Inflammatory macrophage treated with lipopolysaccharide for 4 hours (primary cell): ENCODE measurements at places on chromosomes 2 and 18.
A peak's percentile ranks its signal among the peaks of the same experiment; 100 is the strongest.

- DNase-seq, result no peak
Measured at GRCh38 chr2:197242719-197243118, 67.9 kb downstream of the ANKRD44 start.

DNA sequence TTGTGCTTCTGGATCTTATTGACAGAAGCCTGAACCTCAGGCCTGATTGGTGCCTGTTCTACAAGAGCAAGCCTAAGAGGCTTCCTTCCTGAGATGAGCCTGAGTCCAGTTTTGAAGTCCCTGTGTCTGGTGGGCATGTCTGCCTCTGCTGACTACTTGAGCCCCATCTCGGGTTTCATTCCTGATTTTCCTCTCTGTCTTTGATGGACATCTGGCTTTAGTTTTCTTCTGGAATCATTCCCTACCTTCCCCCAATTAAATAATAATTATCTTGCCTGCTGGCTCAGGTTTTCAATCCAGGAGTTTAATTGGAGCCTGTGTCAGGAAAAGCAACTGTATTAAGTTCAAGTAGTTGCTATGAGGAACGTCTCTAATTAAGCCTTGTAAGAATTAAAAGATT, 135.5 kb upstream of the MC4R start:
- no peak for DNase-seq

DNA sequence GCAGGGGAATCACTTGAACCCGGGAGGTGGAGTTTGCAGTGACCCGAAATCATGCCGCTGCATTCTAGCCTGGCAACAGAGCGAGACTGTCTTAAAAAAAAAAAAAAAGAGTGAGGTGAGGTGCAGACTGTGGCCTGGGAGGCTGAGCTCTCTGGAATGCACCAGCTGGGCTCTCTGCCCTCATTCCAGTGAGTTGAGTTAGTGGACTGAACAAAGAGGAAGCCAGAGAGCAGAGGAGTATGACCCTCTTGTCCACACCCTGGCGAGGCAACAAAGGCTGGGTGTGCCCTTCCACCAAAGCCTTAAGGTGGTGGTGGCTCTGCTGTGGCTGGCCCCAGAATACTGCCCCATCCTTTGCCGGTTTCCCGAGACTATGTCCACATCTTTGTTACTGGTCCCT, 71.3 kb upstream of the ACKR3 start:
- DNase-seq, result peak; percentile 8

DNA sequence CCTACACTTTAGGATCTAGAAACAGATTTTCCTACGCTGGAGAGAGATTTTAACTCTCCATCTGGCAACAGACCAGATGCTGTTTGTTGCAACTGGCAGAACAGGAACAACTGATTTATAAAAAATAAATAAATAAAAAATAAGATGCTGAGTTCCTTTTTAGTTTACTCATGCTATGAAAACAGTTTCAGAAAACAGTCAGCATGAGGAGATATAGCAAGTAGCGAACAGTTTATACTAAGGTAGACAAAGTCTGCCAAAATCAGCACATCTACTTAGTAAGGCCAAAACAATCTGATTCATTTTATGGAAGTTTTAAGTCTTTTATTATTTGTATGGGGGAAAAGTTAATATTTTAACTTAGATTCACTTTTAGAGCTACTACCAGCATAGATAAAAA, 974.0 kb upstream of the CNTNAP5 start:
- DNase-seq, result no peak

DNA sequence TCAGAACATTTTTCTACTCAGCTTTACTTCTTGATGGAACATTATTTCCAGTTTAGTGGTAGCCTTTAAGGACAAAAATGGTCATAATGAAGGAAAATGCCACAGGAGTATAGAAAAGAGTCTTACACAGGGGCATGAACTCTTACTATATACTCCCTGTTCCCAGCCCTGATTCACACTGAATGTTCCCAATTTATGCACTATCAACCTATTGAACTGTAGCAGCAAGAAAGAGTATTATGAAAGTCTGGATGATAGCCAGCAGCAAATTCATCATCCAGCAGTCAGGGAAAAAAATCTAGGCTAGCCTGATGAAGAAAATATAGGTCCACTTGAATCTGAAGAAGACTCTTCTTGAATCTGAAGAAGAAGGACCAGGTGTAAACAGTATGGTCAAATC, 1170.3 kb upstream of the CHAC2 start:
- DNase-seq, result no peak

DNA sequence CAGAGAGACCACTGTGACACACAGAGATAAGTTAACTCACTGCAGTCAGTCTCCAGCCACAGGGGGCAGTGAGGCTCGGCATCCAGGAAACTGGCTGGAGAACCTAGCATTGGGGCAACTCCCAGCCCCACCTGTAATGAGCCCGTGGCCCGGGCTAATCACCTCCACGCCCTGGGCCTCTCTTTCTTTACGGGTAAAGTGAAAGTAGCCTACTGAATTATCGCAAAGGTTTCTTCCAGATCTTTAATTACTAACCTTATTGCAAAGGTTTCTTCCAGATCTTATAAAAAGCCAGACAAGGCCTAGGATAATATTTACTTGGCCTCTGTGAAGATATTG, 45.7 kb upstream of the ACAA2 start:
- DNase-seq, result no peak

DNA sequence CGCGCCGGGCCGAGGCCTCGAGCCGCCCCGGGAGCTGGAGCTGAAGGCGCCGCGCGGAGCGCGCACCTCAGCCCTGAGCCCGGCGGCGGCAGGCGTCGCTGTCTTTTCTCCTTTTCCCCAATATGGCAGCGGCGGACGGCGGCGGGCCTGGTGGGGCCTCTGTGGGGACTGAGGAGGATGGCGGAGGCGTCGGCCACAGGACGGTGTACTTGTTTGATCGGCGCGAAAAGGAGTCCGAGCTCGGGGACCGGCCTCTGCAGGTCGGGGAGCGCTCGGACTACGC, 369 bp downstream of the SMCHD1 start:
- DNase-seq, result no peak

DNA sequence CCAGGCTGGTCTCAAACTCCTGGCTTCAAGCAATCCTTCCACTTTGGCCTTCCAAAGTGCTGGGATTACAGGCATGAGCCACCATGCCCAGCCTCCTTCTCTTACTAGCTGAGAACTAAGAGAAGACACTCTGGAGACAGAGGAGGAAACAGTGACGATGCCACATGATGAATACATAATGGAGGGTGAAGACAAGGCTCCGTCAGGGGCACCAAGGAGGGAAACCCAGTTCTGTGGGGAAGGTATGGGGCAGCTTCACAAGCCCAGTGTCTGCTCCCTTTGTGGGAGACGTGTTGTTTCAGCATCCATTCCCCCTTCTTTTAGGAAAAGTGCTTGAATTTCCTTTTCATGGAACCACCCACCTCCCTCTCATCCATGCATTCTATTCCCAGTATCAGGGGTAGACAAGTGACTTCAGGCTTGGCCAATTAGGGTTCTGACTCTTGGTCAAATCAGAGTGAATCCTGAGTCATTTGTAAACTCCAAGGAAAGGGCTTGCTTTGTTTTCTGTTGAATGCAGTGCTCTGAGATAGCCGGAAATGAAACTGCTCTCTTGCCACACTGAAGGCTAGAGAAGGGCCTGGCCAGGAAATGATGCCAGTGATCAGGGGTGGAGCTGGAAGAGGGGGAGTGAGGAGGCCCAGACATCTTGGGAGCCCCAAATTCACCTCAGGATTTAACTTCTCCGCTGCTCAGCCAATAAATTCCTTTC, 23.7 kb downstream of the TMEM127 start:
- DNase-seq, result peak; percentile 96

DNA sequence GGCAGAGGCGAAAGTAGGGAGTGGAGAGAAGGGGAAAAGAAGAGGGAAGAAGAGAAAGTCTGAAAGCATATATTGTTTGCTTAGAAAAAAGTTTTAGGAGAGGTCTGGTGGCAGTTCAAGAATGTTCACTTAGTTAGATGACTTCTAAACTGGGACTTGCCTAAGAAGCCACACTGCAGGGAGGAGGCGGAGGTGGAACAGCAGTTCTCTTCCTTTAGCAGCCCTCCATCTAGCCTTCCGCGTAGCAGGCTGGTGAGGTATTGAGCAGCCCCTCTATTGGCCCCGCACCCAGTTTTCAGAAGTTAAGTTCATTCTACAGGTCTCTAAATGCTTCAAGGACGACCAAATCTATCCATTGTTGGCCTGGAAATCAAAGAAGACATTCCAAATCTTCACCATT, 31.9 kb upstream of the WIPF1 start:
- no peak for DNase-seq

GRCh38 chr2:120298173-120298835, 45.7 kb downstream of the RALB start:
- no peak for DNase-seq

- DNase-seq, result peak; percentile 46
Measured at GRCh38 chr2:176653479-176654443, 384.5 kb downstream of the MTX2 start.

GRCh38 chr2:121599963-121600651, 49.2 kb downstream of the CLASP1 start:
- no peak for DNase-seq

- peak; percentile 11 for DNase-seq
Measured at GRCh38 chr2:121804340-121804739, 48.9 kb downstream of the TSN start.

- DNase-seq, result no peak
Measured at GRCh38 chr2:201699416-201699815, 972 bp upstream of the MPP4 start.

GRCh38 chr2:175312137-175312536, 130.6 kb upstream of the ATP5MC3 start:
- DNase-seq, result no peak

DNA sequence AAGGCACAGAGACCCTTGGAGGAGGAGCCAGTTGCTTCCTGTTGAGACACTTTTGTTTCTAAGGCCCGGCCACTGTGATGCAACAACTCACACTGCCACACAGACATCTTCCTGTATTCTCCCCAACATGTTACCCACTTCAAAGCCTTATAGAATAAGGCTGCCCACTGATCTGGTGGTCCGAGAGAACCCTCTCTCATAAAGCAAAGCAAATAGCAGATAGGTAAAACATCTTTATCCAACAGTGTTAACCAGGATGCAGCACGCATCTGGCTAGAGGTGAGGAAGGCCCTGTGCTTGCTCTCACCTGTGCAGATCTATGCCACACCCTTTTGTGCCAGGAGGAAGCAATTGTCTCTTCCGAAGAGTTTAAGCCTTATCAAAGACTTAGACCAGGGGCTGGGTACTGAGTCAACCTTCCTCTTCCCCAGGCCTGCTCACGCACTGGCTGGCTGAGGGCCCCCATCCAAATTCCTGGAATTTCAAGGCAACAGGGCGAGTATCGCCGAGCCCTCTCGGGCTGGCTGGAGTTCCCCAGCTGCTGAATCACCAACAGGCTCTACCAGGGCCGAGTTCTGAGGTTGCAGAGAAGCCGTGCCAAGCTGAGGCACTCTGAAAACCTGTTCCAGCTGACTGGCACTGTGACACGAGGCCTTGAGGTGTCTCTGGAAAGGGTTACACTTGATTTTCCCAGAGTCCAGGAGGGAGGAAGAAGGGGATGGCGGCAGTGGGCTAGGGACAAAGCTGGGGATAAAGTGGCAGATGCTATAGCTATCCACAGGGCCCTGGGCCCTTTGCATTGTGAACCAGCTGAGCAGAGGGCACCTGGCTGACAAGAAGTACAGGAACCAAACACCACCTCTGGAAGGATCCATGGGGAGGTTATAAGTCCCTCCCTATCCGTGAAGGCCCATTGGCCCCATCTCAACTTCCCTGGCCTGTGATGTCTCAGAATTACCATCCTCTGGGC, 29.3 kb downstream of the TGFA start:
- DNase-seq, result peak; percentile 68

DNA sequence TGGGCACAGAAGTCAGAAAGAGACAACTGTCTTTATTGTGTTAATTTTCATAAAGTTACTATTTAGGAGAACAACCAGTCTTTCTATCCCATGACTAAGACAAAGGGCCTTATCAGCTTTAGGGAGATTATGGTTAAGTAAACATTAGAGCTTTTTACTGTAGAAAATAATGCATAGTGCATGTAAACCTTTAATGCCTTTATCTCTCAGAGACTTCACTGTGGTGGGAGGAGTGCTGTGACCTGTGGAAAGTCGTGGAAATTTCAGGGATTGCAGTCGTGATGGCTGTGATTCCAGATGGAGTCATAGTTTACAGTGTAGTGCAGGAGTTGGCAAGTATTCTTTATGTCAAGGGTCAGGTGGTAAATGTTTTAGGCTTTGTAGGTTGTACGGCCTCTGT, 15.8 kb downstream of the ZNF236 start:
- no peak for DNase-seq

- peak; percentile 81 for DNase-seq
Measured at GRCh38 chr2:240584486-240585031, 2.0 kb upstream of the CAPN10 start.

DNA sequence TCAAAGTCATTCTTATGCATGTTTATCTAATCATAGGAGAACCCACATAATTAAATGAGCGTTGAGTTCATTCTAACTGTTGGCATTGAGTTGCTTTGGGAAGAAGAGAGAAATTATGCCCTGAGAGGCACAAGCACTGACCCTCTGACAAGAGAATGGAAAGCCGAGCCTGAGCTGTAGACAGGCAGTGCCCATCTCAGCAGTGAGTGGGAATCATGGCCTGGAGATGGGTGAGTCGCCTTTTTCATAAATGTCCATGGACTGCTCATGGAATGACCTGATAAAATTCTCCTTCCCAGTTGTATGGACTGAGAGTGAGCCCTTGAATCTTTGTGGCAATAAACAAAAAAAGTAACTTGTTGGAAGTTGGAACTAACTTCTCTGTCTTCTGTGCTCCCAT, 21.4 kb upstream of the MYO3B start:
- DNase-seq, result no peak

- DNase-seq, result peak; percentile 49
Measured at GRCh38 chr2:227450311-227450841, 21.6 kb upstream of the AGFG1 start.

DNA sequence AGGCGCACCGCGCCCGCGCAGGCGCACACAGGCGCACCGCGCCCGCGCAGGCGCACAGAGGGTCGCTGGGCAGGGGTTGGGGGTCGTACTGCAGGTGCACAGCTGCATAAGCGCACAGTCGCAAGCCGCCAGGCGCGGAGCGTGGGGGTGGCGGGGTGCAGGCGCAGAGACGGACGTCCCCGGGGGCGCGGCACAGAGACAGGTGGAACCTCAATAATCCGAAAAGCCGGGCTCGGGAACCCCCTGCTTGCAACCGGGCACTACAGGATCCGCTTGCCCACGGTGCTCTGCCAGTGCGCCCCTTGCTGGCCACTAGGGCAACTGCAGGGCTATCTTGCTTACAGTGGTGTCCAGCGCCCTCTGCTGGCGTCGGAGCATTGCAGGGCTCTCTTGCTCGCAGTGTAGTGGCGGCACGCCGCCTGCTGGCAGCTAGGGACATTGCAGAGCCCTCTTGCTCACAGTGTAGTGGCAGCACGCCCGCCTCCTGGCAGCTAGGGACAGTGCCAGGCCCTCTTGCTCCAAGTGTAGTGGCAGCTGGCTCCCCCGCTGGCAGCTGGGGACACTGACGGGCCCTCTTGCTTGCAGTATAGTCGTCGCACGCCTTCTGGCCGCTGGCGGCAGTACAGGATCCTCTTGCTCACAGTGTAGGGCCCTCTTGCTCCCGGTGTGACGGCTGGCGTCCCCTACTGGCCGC, 34.9 kb downstream of the FAM110C start:
- DNase-seq, result peak; percentile 46

DNA sequence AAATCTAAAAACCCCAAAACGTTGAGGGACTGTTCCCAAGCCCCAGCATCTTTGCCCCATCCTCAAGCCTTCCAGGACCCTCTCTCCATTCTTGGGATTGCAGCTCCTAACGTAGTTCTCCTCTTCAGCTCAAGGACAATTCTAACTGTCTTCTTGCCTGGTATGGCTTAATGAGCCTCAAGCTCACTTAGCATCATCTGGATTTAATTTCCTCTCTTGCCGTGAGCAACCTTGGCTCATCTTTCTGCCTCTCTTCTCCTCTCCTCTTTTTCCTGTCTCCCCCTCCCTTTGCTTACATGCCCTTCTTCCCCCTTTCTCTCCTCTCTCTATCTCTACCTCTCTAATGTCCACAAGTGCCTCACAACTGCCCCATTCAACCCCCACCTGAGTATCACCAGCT, 44.2 kb downstream of the TACR1 start:
- no peak for DNase-seq
